ENCODE measurements at places on chromosomes 4 and X.

DNA sequence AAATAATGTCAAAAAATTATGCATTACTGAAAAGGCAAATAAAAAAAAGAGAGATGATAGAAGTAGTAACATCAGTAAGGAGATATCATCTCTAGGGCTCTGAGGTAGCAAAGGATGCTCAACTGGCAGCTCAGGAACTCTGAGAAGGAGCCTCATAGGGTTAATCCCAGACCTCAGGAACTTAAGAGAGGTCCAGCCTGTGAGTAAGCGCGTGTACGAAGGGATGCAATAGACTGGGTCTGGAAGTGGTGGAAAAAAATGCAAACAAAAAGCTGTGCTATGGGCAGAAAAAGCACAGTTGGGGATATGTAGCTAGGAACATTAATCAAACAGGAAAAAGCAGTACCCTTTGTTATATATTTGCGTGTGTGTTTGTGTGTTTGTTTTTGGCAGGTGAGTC is 282.0 kb downstream of the GALNTL6 start:
- H3K4me3 ChIP-seq = no peak overlapping the region
- no peak overlapping the region for H3K27ac ChIP-seq
- no peaks in the 10 kb centered on the region for H3K4me1 ChIP-seq
- H3K27me3 ChIP-seq = no peaks in the 10 kb centered on the region
- no peaks in the 10 kb centered on the region for H3K36me3 ChIP-seq

GRCh38 chrX:49992853-49993252 is 70.5 kb downstream of the CLCN5 start:
- H3K27me3 ChIP-seq = no peaks in the 10 kb centered on the region
- no peak overlapping the region for H3K4me3 ChIP-seq
- no peak for DNase-seq
- no peaks in the 10 kb centered on the region for H3K36me3 ChIP-seq

GRCh38 chr4:8117278-8117682 is 41.3 kb downstream of the ABLIM2 start:
- no peak overlapping the region for H3K27ac ChIP-seq
- DNase-seq = no peak
- no peak overlapping the region for H3K4me3 ChIP-seq
- peaks cover 5% of the 10 kb centered on the region for H3K4me1 ChIP-seq
- no peaks in the 10 kb centered on the region for H3K36me3 ChIP-seq

DNA sequence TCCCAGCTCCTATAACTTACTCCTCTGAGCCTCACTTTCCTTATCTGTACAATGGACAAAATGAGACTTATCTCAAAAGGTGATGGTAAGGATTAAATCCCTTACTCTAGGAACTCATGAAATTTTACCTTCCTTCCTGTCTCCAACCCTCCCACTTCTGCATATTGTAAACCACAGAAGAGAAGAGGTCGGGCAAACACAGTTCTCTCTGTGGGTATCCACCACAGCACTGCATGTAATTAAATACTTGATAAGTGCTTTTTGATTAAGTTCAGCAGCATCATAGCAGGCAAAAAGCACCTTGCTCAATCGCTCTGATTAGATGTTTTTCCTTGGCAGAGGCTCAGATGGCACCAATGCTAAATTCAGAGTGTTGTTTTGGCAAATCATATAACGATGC is 17.3 kb upstream of the TMEM192 start:
- no peak overlapping the region for H3K4me3 ChIP-seq
- DNase-seq = no peak
- no peaks in the 10 kb centered on the region for H3K27me3 ChIP-seq
- no peaks in the 10 kb centered on the region for H3K36me3 ChIP-seq
- H3K27ac ChIP-seq = no peak overlapping the region

- no peak overlapping the region for H3K27ac ChIP-seq
- H3K36me3 ChIP-seq = no peaks in the 10 kb centered on the region
- H3K4me3 ChIP-seq = no peak overlapping the region
- H3K4me1 ChIP-seq = no peaks in the 10 kb centered on the region
- no peaks in the 10 kb centered on the region for H3K27me3 ChIP-seq
Measured at GRCh38 chr4:187603093-187604025, 392.2 kb upstream of the ZFP42 start.

DNA sequence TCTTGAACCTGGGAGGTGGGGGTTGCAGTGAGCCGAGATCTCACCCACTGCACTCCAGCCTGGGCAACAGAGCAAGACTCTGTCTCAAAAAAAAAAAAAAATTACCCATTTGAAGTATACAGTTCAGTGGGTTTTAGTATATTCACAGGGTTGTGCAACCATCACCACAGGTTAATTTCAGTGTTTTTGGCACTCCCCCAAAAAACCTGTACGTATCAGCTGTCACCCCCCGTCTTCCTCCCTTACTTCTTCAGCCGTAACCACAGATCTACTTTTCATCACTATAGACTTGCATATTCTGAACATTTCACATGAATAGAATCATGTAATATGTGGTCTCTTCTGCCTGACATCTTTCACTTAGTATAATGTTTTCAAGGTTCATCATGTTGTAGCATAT is 11.7 kb upstream of the PTTG2 start:
- H3K4me3 ChIP-seq = no peak overlapping the region
- peaks cover 38% of the 10 kb centered on the region for H3K4me1 ChIP-seq
- no peaks in the 10 kb centered on the region for H3K27me3 ChIP-seq
- H3K27ac ChIP-seq = no peak overlapping the region
- DNase-seq = no peak
- peaks cover 26% of the 10 kb centered on the region for H3K36me3 ChIP-seq

- H3K36me3 ChIP-seq = peaks cover 63% of the 10 kb centered on the region
- H3K27me3 ChIP-seq = no peaks in the 10 kb centered on the region
- peaks cover 91% of the 10 kb centered on the region for H3K4me1 ChIP-seq
- peak overlapping the region; percentile 94 for H3K27ac ChIP-seq
- no peak for DNase-seq
Measured at GRCh38 chr4:101853691-101854090, 63.2 kb downstream of the BANK1 start.

DNA sequence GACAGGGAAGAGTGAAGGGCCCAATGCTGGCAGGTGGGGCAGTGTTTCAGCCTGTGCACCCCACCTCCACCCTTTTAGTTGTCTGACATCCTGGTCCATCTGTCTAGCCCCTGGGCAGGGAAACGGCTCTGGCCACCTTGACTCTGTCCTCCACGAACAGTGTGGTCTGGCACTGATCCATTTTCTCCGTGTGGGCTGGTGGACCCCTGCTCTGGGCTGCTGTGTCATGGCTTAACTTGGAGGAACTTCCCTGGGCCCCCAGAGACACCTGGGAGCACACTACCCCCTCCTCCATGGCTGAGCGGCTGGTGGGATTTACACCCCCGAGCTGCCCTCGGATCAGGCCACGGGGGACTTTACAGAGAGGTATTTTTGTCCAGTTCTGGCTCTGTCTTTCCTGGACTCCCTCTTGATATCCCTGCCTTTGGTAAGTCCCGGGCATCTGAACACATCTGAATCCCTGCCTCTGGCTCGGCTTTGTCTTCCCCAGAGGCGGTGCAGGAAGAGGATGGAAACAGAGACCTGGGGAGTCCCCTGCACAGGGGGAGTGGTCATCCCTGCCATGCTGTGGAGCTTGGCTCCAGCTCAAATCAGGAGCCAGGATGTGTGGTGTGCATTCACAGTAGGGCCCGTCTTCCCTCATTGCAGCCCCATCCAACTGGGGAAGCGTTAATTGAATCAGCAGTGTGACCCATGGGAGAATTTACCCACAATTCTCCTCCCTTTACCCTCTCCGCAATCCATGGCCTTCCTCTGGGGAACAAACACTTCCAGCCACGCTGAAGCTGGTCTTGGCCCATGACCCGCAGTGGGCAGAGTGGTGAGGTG is 6.3 kb upstream of the NKX1-1 start:
- peaks cover 51% of the 10 kb centered on the region for H3K27me3 ChIP-seq
- no peak overlapping the region for H3K27ac ChIP-seq
- H3K4me1 ChIP-seq = no peaks in the 10 kb centered on the region
- H3K36me3 ChIP-seq = no peaks in the 10 kb centered on the region

GRCh38 chr4:173301518-173302201 is 32.5 kb downstream of the HMGB2 start:
- H3K27me3 ChIP-seq = no peaks in the 10 kb centered on the region
- no peak overlapping the region for H3K27ac ChIP-seq
- H3K36me3 ChIP-seq = peaks cover 44% of the 10 kb centered on the region
- peaks cover 7% of the 10 kb centered on the region for H3K4me1 ChIP-seq

DNA sequence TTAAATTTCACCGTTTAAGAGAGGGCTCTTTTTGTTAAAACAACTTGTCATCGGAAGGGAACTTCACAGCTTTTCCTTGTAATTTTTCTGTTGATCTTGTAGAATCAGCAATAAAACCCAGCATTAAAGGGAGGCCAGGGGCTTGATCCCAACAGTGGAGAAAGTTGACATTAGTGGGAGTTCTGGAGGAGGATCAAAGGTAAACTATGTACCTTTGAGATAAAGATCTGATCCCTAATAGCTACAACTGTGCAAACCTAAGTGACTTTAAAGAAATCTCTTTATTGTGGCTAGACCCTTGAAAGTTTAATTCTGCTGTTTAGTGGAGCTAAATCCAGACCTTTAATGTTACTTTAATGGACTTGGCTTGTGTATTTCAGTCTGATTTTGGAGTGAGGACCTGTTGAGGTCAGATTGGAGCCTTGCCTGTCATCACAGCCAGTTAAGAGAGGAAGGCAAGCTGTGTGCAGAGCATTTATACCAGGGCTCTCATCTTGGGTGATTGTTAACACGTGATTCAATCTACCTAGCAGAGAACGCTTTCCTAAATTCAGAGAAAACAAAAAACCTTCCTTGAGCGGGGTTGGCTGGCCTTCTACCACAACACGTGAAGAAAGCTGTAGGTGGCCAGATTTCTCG is 1.7 kb downstream of the DOCK11 start:
- no peaks in the 10 kb centered on the region for H3K27me3 ChIP-seq
- DNase-seq = no peak
- peaks cover 12% of the 10 kb centered on the region for H3K36me3 ChIP-seq
- peak overlapping the region; percentile 99 for H3K27ac ChIP-seq

GRCh38 chrX:109184506-109185139 is 297.3 kb downstream of the GUCY2F start:
- H3K27ac ChIP-seq = no peak overlapping the region
- H3K4me1 ChIP-seq = no peaks in the 10 kb centered on the region
- no peaks in the 10 kb centered on the region for H3K27me3 ChIP-seq
- no peaks in the 10 kb centered on the region for H3K36me3 ChIP-seq
- no peak for DNase-seq

DNA sequence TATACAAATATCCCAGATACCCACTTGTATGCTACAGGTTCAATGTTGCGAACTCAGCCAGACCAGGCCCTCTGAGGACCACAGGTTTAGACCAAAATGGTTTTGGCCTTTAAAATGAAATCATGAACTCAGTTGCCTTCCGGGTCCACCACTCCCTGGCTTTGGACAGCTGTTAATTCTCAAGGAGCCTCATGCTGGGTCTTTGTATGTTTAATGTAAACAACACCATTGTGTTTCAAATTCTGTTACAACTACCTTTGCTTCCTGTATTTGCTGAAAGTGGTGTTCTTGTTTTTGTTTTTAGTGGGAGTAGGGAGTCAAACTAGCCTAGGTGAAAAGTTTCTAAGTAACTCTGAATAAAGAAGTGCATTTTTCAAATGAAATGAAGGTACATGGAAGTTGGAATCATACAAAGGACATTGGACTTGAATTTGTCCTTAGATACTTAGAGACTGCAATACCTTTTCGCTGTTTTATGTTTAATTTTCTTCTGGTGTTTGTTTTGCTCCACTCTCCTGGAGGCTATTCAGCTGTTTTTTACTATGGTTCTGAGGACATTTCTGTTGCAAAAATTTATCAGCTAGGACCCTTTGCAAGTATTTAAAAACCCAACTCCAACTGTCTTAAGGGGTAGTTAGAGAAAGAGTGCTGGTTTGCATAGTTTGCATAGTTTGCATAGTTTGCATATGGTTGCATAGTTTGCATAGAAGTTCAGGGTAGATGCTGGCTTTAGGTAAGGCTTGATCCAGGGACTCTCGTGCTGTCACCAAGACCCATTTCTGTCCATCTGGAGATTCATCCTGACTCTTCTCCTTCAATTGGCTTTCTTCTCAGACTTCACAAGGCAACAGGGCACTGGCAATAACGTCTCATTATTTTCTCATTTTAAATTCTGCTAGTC is 70.1 kb downstream of the MID1IP1 start:
- no peaks in the 10 kb centered on the region for H3K36me3 ChIP-seq
- H3K27me3 ChIP-seq = no peaks in the 10 kb centered on the region
- H3K27ac ChIP-seq = no peak overlapping the region
- no peak overlapping the region for H3K4me3 ChIP-seq

DNA sequence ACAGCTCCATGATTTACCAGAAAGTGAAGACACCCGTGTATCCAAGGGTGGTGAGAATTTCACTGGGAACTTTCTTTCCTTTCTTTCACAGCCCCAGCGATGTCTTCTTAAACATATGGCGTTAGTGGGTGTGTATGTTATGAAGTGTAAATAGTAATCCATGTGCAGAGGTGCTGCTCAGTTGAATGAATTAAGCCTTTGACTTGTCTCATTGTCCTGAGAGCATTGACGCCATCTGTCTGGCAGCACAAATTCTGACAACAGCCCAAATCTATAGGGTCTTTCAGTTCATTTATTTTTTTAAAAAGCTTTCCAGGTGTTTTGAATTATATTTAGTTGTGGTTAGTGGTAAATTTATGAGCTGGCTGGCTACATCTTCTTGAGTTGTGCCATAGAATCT is 69.4 kb downstream of the CLCN5 start:
- H3K36me3 ChIP-seq = no peaks in the 10 kb centered on the region
- DNase-seq = no peak
- H3K27ac ChIP-seq = no peak overlapping the region
- no peaks in the 10 kb centered on the region for H3K4me1 ChIP-seq
- H3K4me3 ChIP-seq = no peak overlapping the region
- H3K27me3 ChIP-seq = no peaks in the 10 kb centered on the region

GRCh38 chr4:123468479-123469031 is 72.0 kb downstream of the SPRY1 start:
- H3K27me3 ChIP-seq = no peaks in the 10 kb centered on the region
- no peak overlapping the region for H3K4me3 ChIP-seq
- peaks cover 23% of the 10 kb centered on the region for H3K4me1 ChIP-seq
- H3K27ac ChIP-seq = no peak overlapping the region
- DNase-seq = no peak

- no peaks in the 10 kb centered on the region for H3K36me3 ChIP-seq
- H3K4me1 ChIP-seq = peaks cover 18% of the 10 kb centered on the region
- H3K27me3 ChIP-seq = no peaks in the 10 kb centered on the region
- H3K27ac ChIP-seq = no peak overlapping the region
- H3K4me3 ChIP-seq = no peak overlapping the region
- no peak for DNase-seq
Measured at GRCh38 chr4:26135331-26135730, 185.5 kb upstream of the RBPJ start.

DNA sequence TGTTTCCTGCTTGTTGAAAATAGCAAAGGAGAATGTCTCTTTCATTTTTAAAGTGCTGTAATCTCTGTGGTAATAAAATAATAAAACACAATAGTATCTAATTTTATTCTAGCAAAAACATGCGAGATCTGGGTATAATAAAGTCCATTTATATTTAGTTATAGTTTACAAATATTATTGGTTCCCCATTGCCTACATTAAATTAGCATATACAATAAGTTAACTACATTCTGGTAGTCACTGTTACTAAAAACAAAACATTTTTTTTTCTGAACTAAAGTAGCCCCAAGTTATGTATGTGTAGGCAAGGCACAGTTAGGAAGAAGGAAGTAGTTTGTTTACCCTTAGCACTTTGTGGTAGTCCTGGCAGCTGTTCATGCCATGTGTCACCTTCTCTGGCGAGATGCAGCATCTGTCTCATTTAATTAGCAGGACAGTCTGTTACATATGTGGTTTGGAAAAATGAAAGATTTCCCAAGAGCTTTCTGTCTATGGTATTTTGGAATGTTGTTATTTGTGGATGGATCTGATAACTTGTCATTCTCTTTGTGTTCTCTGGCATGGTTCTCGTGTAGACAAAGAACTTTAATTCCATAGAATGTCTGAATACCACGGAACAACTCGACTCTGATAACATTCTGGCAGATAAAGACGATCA is 231.3 kb upstream of the PITX2 start:
- no peaks in the 10 kb centered on the region for H3K4me1 ChIP-seq
- H3K27ac ChIP-seq = no peak overlapping the region
- H3K27me3 ChIP-seq = peaks cover under 1% of the 10 kb centered on the region
- H3K4me3 ChIP-seq = no peak overlapping the region
